Activated CD8-positive, alpha-beta memory T cell treated with anti-CD3 and anti-CD28 coated beads, Interleukin-2, amount 50 U/mL, for 48 hours (primary cell): ENCODE measurements at places on chromosomes 12 and 14.

GRCh38 chr12:13233830-13234641, 37.5 kb downstream of the EMP1 start:
- no peak for DNase-seq

DNA sequence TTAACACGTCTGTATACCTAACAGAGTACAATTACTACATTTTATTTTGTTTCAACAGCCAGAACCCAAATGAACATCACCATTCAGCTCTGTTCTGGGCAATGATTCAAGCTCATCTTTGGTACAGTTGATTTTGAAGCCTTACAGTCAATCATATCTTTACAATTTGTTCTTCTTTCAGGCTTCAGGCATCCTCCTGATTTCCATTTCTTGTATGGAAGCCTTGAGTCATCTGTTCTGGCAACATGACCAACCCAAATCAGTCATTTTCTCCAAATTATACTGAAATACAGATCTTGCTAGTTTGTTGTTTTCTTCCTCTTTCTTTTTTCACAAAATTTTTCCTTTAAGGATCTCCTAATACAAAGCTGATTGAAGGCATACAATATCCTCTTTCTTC, 80.2 kb downstream of the PAX9 start:
- no peak for DNase-seq

GRCh38 chr12:95789126-95790032, 1.2 kb downstream of the NTN4 start:
- DNase-seq, result peak; percentile 51

- DNase-seq, result no peak
Measured at GRCh38 chr12:102052192-102053061, 9.4 kb downstream of the WASHC3 start.

DNA sequence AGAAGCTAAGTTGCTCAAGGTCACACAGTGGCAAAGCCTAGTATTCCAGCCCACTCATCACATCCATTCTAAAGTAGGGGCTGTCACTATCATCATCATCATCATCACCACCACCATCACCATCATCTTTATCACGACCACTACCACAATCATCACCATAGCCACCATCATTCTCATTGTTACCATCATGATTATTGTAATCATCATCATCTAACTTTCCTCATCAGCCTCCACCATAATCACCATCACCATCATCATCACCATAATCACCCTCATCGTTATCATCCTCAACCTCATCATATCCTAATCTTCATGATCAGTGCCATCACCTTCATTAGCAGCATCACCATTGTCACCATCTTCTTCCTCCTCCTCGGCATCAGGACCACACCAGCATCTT, 48.7 kb downstream of the NOS1 start:
- DNase-seq, result no peak

GRCh38 chr14:54566410-54567223, at the start of gene SAMD4A:
Gene SAMD4A (plus strand): TSS chr14:54567128. CDS start chr14:54567917, 789 bp downstream.
- DNase-seq, result peak; percentile 70

DNA sequence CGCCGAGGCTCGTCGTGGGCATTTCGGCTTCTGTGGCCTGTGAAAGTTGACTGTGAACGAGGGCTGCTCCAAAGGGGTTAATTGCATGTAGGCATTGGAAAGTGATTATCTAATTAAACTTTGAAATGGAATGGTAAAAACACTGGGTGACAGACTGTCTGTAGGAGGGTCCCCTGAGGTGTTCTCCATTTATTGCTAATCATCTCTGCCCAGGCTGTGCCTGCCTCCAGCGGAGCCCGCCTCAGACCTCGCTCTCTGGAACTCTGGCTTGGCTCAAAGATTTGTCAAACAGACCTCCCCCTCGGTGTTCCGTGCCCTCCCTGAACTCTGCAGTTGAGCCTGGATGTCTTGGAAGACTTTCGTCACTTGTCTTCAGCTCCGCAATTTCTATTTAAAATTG, 50.2 kb upstream of the VRK1 start:
- DNase-seq, result no peak

GRCh38 chr14:49905989-49906388, 13.1 kb downstream of the ARF6 start:
- DNase-seq, result no peak

DNA sequence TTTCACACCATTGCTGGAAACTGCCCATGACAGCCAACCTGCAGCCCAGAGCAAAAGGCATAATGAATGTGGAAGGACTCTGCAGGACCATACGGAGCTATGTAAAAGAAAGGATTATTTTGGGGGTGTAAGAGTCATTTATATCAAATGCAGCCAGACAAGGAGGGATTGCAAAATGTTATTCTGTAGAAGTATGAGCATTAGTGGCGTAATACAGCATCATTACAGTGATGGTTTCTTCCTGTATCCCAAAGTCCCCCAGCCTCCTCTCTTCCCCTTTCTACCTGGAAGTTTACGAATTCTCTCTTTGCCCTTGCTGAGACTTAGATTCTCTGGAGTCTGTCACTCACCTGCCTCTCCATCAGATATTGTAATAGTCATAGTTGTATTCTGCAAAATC, 89.9 kb downstream of the BORCS5 start:
- no peak for DNase-seq

DNA sequence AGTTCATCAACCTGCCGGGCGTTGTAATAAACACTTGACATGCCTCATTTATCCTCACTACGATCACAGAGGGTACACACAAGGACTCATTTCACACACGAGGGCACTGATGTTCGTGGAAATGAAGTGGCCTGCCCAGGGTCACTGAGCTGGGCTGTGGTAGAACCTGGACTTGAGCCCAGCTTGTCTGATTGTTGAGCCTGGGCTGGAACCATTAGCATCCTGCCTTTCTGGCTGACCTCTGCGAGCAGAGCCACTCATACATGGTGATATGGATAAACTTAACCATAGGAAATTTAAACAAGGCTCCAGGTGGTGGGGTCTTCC, 16.6 kb upstream of the JDP2 start:
- DNase-seq, result no peak

DNA sequence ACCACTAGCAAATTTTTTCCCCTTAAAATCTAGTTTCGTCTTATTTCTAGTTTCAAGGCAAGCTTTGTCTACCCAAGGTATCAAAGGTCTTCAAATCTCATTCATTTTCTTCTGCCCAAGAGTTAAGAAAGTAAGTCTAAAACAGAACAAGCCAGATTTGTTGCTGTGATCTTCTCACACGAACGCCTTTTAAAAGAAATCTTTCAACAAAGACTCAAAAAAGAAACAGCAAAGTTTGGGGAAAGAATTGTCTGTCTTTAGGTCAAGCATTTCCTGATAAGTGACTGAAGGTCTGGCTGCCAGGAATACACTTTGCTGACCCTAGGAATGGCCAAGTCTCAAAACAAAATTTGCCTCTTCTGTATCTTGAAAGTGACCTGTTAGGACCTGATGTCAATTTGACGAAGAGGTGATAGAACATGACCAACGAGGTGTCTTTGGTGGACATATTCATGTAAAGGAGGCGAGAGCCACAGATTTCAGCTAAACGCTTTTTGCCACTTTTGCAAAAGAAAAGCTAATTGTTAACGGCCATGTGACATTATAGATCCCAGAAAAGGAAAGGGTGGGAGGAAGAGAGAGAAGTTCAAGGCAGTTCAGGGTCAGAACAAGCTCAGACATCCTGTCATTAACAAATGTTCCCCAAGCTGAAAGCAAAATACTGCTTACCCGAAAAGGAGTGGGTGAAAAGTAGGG, 1.7 kb downstream of the CDK17 start:
- DNase-seq, result no peak

DNA sequence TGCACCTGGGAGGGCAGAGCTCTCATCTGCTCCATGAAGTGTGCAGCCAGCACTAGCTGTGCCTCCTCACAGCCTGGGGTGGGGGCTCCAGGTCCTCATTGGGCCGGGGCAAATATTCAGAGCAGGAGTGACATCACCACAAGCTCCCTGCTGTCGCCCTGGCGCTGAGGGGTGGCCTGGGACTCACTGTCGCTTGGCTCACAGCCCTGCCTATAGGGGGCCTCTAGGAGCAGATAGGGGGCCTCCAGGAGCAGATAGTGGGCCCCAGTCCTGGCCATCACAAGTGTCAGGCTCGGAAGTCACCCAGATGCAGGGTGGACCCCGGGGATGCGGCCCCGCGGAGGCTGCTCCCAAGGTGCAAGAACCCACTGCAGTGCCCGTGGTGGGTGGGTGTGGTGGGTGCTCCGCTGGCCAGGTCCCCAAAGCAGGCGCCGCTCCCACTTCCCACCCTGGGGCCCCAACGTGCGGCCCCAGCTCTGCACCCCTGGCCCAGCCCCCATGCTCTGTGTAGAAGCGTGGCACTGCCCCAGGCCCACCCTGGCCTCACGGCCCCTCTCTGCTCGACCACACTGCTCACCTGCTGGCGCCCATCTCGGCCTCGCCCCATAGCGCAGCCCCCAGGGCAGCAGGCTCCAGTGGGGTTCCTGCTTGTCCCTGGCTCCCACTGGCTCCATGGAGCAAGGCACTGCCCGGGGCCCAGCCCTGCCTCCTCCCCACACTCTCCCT, 18.0 kb downstream of the SYNJ2BP start:
- no peak for DNase-seq

- DNase-seq, result no peak
Measured at GRCh38 chr12:1273051-1273450, 282.0 kb downstream of the ERC1 start.

DNA sequence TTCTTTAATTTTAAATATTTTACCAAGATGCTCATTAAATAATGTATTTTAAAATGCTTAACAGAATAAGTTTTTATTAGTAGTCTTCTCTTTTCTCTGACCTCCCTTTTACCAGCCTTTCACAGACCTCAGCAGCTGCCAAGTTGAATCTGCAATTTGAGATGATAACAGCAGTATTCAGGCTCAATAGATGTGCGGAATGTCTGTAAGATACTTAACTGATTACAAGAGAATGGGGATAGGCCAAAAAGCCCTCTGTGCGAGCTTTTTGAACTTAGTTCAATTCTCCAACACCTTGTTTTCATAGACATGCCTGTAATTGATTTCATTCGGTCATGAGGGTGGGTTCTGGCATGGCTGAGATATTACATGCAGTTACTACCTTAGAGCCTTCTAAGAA, 277.2 kb downstream of the TMTC2 start:
- no peak for DNase-seq

DNA sequence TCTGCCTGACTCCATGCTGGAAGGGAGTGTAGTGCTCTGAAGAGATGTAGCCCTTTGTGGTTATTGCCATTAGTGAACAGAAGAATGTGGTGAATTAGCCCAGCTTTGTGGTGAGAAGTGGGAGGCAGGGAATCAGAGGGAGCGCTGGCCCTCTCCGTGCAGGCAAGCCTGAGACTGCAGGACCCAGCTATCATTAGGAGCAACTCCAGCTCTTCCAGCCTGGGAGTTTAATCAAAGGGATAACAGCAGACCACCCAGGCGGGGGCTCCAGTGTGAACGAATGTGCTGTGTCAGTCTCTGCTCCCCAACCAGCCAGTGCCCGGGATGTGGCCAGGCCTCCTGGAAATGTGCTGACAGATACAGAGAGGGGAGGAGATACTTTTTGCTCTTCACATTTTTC, 142.7 kb downstream of the TTLL5 start:
- DNase-seq, result no peak

DNA sequence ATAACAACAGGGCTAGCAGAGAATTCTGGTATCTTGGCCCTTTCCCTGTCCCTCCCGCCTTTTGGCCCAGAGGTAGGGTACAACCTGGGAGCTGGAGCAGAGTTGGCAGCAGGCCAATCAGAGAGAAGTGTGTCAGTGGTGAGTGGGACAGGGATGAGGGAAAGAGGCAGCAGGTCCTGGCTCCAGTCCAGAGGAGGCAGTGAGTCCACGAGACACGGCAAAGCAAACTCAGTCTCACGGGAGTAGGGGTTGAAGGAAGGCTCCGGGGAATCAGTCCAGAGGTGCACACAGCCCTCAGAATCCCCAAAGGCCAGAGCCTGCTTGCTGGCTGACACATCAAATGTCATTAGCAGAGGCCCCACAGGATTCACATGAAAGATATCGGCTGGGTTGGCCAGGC, 7.3 kb downstream of the PAN2 start:
- no peak for DNase-seq

DNA sequence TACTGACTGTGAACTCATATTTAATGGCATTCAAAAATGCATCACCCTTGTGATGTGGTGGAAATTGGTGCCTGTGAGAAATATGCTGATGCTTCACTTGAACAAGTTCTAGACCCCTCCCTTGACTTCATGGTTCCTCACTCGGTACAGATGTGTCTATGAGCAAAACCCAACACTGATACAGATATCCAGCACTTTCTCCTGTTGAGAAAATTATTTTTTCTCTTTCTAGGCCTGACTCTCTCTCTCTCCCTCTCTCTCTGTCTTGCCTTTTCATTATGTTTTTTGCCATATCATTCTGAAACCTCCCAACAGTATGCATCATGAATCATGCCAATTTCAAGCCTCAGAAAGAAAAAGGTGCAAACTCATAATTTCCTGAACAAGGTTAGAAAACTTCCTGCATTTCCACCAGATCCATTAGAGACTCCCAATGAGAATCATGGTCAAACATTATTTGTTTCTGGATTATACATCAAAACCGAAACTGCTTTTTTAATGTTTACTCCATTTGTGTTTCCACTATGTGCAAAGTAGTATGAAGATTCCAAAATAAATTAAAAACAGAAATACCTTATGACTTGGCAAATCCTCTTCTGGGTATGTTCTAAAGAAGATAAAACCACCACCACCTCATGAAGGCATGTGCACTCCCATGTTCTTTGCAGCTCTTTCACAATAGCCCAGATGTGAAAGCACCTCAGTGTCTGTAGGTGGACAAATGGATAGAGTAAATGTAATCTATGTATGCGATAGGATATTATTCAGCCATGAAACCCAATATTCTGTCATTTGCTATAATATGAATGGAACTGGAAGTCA, 543.6 kb downstream of the TMEM121 start:
- no peak for DNase-seq

GRCh38 chr12:49345825-49346658, 646 bp upstream of the DNAJC22 start:
- DNase-seq, result peak; percentile 54

- no peak for DNase-seq
Measured at GRCh38 chr14:55756078-55756477, 176.1 kb downstream of the KTN1 start.
